ENCODE measurements at places on chromosomes 3 and 15. TPM values are rescaled to one million over a fixed set of nuclear protein-coding genes. Genes with fewer than 3 reads are reported as not detected.
A peak's percentile ranks its signal among the peaks of the same experiment; 100 is the strongest.

Gene SLC22A14
- not detected for total RNA-seq

DNA sequence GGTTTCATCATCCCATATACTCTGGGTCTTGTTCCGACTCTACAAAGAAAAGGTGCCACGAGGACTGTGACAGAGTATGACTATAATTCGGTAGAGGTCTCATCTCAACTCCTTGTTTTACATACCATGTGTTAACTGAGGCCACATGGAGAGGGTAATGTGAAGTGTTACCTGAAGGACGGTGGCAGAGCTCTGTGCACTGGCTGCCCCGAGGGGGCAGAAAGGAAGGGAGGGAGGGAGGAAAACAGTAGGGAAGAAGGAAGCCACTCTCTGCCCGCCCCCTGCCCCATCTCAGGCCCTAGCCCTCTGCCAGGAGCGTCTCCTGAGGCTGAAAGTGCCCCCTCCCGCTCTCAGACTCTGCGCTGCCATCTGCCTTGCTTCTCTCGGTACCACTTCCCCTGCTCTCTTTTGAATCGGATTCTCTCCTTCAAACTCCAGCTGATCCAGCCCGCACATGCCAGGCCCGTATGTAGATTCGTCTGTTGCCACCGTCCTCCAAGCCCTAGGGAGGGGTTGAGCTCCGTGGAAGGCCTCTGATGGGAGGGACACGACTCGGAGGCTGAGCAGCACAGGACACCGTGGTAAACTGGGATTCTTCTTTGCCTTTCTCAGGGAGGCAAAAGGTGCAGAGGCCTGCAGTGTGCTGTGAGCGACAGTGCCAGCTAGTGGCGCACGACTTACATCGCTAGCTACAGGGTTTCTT is 70.5 kb upstream of the ATP10A start:
- DNase-seq = peak; percentile 77

Gene TTLL13
- 0.49 TPM for total RNA-seq

DNA sequence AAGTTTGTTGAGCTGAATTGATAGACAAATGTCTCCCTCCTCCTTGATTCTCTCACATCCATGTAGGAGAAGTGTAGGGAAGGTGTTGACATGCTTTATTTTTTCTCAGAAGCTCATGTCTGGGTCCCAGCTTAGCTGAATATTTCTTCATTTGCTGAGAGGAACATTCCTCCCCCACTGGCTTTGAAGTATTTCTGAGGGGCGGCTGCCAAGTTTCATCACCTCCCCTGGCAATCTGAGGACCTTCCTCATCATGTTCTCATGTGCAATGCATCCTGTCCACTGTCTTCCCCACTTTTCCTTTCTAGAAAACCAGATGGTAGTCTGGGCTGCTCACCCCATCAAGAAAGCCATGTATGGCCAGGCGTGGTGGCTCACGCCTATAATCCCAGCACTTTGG is 168.9 kb upstream of the RGMA start:
- no peak for DNase-seq

Gene RHOV
- total RNA-seq = 0.46 TPM

GRCh38 chr15:71677352-71677751 is 133.0 kb upstream of the NR2E3 start:
- no peak for DNase-seq

DNA sequence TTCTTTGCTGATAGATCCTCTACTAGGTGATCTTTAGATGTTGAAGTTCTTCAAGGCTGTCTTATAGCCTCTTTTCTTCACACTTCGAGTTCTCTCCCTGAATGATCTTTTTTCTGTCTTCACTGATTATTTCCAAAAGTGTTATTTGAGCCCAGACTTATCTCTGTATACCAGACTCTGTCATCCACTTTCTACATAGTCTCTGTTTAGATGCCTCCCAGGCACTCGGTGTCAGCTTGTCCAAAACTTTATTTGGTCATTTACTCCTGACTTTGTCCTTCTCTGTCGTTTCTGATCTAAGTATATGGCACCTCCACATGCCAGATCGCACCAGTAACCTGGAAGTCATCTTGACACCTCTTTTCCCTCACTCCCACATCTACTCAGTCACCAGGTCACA is 27.6 kb downstream of the KLHL18 start:
- DNase-seq = no peak

Gene SLC2A2
- total RNA-seq = 0.06 TPM

DNA sequence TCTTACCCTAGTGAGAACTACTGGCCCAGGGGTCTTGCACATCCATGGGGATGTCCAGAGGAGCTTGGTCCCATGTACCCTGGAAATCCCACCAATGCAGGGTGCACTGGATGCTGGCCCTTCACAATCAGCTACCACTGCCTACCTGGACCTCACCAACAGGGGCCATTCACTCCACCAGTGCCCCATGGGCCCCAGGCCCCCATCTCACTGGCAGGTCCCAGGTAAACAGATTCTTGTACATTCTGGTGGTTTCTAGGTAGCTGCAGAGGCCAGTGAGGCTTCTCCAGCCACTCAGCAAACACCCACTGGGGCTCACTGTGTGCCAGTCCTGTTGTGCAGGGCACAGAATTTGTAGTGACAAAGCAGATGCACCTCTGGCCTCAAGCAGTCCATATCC is 24.9 kb downstream of the RAB6B start:
- no peak for DNase-seq

Gene PRTG
- total RNA-seq = 19.5 TPM

Gene SLC28A2
- total RNA-seq = not detected

- no peak for DNase-seq
Measured at GRCh38 chr3:45143673-45144671, 2.2 kb downstream of the CDCP1 start.

Gene FYCO1
- 37.5 TPM for total RNA-seq

- no peak for DNase-seq
Measured at GRCh38 chr3:154242766-154243165, 81.5 kb downstream of the DHX36 start.

DNA sequence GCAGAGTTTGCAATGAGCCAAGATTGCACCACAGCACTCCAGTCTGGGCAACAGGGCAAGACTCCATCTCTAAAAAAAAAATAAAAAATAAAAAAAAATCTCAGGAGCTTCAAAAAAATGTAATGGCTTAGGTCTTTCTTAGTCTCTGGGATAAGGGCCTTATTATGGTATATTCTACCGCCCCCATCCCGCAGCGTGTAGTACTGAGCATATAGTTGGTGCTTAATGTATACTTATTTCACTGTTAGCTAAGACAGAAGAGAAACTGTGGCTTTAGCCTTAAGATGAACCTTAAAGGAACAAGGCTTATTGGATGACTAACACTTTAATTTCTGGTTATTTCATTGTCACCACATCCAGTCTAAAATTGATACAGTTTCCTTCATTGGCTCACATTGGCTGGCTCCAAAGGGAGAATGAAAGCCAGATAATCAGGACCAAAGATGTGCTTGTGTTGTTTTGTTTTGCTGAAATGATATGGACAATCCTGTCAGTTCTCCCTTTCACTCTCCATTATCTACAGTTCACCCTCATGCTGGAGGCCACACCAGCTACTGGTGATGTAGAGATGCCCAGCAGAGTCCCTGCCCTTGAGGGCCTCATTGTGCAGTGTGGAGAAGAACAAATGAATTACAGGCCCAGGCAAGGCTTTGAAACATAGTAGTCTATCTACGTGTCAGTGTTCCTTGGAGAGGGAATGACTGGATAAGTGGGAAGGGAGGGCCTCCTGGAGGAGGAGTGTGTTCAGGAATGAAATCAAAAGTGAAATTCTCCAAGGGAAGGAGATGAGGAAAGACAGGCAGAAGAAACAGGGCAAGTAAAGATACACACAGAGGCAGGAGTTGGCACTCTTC is 17.4 kb upstream of the RAF1 start:
- DNase-seq = no peak

Gene SLC35G2
- total RNA-seq = 3.5 TPM

DNA sequence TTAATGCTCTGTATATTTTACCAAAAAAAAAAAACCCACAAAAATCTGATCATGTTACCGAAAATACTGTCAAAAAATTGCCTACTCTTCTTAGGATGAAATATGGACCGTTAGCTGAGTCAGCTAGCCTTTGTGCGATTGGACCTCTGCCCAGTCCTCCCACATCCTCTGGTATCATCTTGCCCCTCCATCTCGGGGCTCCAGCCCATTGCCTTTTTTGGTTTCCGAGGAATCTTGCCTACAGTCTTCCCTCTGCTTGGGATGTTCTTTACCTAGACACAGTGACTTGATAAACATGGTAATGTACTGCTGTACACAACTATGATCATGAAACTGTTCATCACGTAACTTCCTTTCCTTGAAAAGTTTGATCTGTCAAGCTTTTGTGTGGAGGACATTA is 371.4 kb downstream of the SV2B start:
- DNase-seq = no peak

- no peak for DNase-seq
Measured at GRCh38 chr3:81782585-81782984, 21.1 kb upstream of the GBE1 start.

- no peak for DNase-seq
Measured at GRCh38 chr3:134389865-134390264, 15.6 kb upstream of the AMOTL2 start.

DNA sequence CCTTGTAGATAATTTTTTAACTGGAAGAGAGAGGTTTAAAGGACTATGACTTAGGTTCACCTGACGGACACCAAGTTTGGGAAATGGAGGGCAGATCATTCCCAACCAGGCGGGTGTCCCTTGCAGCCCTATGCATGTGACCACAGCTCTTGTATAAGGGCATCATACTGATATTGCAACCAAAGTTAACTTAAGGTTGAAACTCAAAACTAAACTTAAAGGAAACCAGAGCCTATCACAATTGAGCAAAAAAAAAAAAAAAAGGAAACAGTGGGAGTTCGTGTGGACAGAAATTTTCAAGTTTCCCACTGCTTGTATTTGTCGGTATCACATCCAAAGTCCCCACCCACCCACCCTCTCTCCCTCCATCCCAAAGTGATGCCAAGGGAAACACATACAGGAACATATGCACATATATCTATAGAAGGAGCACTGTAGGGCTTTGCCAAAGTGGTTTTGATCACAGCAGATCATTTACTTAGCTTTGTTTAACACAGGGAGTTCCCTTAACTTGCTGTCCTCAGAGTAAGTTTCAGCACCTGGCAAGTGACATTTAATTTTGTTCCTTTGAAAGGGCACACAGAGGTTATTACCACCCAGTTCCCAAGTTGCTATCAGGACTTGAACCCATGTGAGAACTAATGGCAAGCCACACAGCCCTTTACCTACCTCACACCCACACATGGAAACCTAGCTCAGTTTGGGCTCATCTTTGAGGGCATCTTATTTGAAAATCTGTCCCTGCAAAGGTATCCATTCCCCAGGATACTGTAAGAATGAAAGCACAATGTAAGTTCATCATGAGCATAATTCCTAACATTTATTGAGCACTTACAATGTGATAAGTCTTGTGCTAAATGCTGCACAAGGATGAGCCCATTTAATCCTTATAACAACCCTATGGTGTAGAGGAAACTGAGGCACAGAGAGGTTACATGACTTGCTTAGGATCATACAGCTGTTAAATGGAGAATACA is 204.5 kb upstream of the CMC1 start:
- DNase-seq = no peak

Gene LINS1
- total RNA-seq = 17.1 TPM

DNA sequence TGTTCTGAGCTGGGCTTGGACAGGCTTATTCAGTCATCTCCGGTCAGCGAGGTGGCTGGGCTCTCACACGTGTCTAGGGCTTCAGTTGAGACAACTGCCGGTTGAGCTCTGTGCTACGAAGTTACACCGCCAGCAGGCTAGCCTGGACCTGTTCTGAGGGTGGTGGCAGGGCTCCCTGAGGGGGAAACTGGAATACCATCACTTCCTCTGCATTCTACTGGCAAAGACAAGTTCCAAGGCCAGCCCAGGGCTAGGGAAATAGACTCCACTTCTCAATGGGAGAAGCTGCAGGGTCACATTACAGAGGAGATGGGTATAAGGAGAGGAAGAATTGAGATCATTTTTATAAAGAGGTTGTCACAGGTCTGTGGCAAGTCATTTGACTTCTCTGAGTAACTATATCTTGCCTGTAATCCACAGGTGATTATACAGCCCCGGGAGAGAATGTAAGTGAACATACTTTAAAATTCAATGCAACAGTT is 106.8 kb upstream of the IL12A start:
- DNase-seq = no peak

- DNase-seq = no peak
Measured at GRCh38 chr3:161508852-161509477, 12.4 kb downstream of the OTOL1 start.

DNA sequence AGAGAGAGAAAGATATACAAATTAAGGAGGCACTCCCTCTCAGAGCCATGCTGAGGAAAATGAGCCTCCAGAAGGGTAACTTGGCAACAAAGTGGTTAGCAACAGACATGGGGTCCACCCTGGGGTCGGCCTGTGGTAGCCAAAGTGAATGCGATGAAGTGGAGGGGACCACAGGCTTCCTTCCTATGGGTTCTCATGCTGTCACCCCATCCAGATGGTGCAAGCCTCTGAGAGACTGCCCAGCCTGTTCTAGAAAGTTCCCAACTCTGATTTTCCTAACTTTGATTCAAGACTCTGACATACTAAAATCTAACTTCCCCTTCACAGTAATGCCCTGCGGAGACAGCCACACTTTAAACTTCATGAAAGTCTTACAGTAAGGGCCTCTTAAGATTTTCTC is 18.2 kb upstream of the LACTB start:
- DNase-seq = no peak

GRCh38 chr3:17473761-17474160 is 268.7 kb downstream of the TBC1D5 start:
- DNase-seq = no peak

DNA sequence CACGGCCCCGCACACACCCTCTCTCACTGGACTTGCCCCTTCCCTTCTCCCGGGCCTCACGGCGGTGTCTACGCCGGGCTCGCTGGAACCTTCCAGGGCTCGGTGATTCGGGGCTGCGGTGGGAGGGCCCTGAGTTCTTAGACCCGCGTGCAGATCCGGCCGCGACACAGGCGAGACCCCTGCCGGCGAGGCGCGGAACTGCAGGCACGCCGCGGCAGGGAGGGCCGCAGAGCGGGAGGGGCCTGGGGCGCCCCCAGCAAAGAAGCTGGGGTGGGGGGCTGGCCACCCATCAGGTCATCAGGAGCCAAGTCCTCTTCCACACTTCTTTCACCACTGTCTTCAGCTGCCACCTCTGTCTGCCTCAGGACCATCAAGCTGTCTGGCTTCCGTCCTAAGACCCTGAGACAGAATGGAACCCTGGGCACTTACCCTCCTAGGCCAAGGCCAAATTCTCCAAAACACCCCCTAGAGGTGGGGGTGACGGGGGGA is 164.5 kb downstream of the XXYLT1 start:
- peak; percentile 74 for DNase-seq

Gene GPR160
- total RNA-seq = 15.1 TPM

GRCh38 chr3:14134291-14134690 is 9.4 kb downstream of the TMEM43 start:
- DNase-seq = no peak

Gene PRKCD
- total RNA-seq = 116 TPM

- DNase-seq = no peak
Measured at GRCh38 chr15:92343924-92344643, 49.6 kb upstream of the ST8SIA2 start.

DNA sequence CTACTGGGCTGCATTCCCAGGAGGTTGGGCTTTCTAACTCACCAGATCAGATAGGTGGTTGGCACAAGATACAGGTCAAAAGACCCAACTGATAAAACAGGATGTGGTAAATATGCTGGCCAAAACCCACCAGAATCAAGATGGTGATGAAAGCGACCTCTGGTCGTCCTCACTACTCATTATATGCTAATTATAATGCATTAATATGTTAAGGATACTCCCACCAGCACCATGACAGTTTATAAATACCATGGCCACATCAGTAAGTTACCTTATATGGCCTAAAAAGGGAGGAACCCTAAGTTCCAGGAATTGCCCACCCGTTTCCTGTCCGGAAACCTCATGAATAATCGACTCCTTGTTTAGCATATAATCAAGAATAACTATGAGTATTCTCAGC is 31.6 kb downstream of the CFAP44 start:
- DNase-seq = no peak

Gene SMCO1
- not detected for total RNA-seq

Data from upper lobe of left lung (tissue), 6 donors.